ENCODE measurements at places on chromosomes 1 and 21.

- no peak for DNase-seq
Measured at GRCh38 chr1:243469497-243469896, 213.7 kb downstream of the SDCCAG8 start.

GRCh38 chr1:226804907-226805759 lies 65.3 kb upstream of the PSEN2 start:
- DNase-seq: no peak

DNA sequence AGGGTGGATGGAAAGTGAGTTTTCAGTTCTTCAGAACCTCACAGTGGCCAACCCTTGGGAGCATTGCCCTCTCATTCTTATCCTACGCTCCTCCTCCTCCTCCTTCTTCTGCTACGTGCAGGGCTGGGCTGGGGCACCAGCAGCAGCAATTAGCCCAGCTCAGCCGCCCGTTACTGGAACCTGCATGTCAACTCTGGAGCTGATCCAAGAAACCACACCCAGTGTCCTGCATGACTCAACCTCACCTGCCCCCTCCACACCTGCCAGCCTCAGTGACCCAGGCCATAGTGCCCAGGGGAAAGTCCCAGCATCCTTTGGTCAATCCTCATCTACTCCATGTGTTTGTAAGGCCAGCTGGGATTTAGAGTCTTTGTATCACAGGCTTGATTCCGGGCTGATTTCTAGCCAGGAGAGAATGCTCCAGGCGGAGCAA lies 12.6 kb downstream of the ELF3 start:
- no peak for DNase-seq

DNA sequence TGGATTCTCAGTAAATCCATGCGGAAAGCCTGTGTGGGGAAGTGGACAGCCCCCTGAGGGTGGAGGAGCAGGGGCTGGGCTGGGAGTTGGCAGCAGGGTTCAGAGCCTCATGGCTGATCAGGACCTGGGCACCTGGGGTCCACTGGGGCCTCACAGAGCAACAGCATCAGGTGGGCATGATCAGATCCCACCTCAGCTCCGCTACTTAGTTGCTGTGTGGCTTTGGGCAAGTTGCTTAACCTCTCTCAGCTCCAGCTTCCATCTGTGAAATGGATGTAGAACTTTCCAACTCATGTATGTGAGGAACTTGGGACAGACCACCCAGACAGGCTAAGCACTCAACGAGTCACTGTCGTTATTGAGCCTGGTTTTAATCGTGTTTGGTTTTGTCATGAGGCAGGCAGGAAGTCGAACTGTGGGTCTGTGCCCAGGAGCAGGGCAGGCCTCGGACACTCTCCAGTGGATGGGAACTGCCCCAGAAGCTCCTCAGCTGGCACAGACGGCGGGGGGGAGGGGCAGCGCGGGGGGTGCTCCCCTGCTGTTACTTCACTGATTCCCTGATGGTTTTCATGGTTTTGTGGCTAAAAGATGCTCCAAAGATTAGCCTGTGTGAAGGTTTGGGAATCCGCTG lies 155.8 kb upstream of the TMEM51 start:
- DNase-seq: no peak

- no peak for DNase-seq
Measured at GRCh38 chr1:61659061-61659460, 65.9 kb downstream of the TM2D1 start.

Data from muscle of back (tissue), 13 donors.